HEK293T (cell line): ENCODE measurements at places on chromosomes 1 and 21.

- DNase-seq, result no peak
Observed at GRCh38 chr21:20004367-20004766, 993.8 kb upstream of the NCAM2 start.

DNA sequence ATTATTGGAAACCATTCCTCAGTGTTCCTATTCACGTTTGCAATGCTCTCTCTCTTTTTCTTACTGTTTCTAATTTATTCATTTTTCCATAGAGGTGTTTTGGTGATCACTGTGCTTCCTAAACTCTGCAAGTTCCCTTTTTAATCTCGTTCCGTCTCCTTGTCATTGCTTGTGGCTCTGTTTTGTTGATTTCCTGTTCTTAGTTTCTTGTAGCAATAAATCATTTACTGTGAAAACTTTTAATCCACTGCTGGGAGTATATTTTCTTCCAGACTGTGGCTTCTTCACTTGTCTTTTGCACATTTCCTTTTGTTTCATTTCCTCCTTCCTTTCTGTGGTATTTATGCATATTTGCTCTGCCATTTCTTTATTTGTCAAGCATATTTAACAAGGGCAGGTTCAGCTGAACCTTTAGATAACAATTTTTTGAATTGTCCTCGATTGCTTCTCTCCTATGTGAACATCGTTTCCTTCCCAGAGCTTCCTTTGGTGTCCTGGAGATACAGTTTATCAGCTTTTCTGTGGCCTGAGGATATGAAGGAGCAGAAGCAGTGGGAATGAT lies 3.6 kb downstream of the B3GALT5 start:
- no peak for DNase-seq

GRCh38 chr1:148263906-148264255 lies 111.8 kb upstream of the NBPF11 start:
- DNase-seq, result no peak

- no peak for DNase-seq
Observed at GRCh38 chr1:145942405-145942804, 15.1 kb upstream of the RBM8A start.

- DNase-seq, result peak; percentile 61
Observed at GRCh38 chr1:1337793-1338147, 6.7 kb downstream of the TAS1R3 start.

DNA sequence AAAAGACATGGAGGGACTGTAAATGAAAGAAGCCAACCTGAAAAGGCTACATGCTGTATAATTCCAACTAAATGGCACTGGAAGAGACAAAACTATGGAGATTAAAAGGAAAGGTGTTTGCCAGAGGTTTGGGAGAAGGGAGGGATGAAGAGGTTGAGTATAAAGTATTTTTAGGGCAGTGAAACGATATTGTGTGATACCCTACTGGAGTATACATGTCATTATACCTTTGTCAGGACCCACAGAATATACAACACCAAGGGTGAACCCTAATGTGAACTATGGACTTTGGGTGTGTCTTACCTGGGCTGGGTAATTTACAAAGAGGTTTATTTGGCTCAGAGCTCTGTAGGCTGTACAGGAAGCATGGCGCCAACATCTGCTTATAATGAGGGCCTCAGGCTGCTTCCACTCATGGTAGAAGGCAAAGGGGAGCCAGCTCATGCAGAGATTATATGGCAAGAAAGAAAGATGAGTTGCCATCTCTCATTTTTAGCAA lies 73.4 kb downstream of the CD2 start:
- DNase-seq, result no peak

DNA sequence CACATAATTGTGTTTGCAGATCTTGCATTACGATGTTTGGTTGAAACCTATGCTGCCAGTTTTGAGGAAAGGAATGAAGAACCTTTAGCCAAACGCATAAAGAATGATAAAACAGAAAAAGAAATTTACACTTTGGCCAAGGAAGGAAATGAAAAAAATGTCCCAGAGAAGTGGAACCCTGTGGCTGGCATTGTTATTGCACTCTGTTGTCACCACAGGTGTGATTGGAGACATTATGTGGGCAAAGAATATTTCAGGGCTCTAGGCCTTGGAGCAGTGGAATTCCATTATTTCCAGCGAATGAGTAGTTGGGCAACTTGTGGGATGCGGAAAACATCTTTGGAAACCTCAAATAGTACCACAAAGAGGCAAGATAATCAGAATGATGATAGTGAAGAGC lies 14.9 kb downstream of the TRMT13 start:
- DNase-seq, result no peak

GRCh38 chr1:61372944-61373343 lies 290.6 kb downstream of the NFIA start:
- DNase-seq, result no peak

GRCh38 chr21:37983336-37984095 lies 67.3 kb upstream of the KCNJ6 start:
- DNase-seq, result no peak

DNA sequence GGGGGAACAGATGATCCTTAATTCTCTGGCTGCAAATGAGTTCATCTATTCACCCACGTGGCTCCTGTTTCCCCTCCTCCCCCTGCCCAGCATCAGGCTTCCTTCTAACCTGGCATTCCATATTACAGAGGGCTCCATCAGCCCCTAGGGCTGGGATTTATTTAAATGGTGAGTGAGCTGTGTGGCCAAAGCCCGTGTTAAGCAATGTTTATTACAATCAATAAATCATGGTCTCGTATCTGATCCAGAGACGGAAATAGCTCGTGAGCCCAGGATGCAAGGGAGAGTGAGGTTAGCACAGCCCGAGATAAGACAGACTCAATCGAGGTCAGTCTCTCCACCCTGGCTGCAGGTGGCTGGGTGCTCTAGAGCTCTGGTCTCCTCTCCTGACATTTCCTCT lies 43.1 kb upstream of the IGSF21 start:
- DNase-seq, result no peak

DNA sequence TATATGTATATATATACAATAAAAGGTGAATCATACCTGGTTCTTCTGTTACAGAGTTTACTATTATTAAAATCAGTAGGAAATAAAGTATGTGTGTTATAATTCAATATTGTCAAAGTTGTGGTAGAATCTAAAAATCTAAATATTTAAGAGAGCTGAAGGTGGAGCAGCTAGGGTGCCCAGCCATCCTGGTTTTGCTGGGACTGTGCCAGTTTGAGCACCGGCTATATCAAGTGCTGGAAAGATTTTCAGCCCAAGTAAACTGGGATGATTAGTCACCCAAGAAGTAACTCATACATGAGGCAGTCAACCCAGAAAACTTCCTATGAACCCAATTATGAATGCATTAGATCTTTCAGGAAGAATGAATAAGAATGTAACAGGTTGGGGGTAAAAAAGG lies 16.9 kb upstream of the KRTAP19-5 start:
- DNase-seq, result no peak

DNA sequence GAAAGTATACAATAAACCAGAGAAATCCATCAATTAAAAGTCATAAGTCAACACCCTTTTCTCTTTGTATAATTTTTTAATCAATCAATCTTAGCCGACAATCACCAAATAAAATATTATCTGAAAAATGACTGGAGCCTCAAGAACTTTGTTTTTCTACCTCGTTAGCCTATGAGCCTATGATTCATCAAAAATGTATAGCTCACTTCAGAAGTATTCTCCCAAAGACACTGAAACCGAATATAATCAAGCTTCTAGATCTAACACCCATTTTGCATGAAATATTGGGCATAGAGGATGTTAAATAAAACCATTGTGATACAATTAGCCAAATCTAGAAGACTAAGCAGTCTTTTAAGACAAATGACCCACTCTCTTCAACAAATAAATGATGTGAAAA lies 17.8 kb upstream of the RSBN1 start:
- DNase-seq, result no peak

- DNase-seq, result no peak
Observed at GRCh38 chr1:58158506-58159433, 387.8 kb downstream of the OMA1 start.

DNA sequence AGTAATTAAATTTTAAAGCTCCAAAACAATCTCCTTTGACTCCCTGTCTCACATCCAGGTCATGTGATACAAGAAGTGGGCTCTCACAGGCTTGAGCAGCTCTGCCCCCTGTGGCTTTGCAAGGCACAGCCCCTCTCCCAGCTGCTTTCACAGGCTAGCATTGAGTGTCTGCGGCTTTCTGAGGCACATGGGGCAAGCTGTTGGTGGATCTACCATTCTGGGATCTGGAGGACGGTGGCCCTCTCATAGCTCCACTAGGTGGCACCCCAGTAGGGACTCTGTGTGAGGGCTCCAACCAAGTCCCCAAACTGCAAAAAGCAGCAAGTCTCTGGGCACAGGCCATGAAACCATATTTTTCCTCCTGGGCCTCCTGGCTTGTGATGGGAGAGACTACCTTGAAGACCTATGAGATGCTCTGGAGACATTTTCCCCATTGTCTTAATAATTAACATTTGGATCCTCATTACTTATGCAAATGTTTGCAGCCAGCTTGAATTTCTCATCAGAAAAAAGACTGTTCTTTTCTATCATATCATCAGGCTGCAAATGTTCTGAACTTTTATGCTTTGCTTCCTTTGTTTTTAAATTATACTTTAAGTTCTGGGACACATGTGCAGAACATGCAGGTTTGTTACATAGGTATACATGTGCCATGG lies 554.1 kb upstream of the OLFM3 start:
- peak; percentile 14 for DNase-seq

GRCh38 chr1:21631944-21632887 lies 36.9 kb downstream of the RAP1GAP start:
- DNase-seq, result no peak

DNA sequence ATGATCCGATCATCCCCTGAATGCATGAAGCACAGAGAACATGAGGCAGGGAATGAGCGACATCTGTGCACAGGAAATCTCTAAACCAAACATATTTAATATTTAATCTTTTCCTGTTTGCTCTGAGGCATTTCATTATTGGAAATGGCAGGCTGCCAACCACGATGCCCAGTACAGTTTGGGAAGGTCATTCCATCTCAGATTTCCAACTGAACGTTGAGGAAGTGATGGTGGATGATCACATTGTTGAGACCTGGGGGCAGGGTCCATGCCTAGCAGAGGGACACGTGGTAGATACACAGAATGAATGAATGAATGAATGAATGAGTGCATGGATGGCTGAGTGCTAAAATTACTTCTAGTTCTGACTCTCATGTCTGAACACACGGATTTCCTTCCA lies 15.9 kb upstream of the FASLG start:
- no peak for DNase-seq
